ENCODE measurements at places on chromosomes 7 and 10.

DNA sequence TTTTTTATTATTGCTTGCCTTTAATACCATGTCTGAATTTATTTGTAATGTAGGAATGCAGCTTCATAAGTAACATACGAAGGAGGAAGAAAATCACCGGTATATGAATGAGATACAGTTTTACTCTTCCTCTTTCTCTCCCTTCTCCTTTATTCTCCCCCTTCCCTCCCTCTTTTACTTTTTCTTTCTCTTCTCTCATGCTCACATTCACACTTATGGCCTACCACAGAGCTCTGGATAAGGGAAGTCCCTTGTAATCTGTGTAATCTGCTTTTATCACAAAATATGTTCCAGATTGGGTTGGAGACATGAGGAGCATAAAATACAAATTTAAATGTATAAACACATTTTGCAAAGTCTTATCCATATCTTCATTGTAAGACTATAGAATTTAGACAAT, 59.4 kb downstream of the MDFIC start:
- DNase-seq, result no peak

DNA sequence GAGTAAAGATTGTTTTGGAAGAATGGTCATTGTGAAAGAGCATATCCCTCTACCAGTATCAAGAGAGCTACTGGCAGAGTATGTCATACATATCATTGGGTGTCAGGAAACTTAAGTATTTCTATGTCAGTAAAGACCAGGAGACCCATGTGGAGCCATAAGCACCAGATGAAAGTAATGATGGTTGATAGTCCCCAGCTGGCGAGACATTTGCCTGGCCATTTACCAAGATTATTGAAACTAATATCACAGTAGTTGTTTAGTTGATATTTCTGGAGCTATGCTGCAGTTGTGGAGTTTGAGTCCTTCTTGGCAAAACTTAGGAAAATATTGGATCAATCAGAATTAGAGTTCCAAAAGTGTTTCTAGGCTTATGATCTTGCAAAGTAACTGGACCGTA, 114.8 kb downstream of the SNX10 start:
- no peak for DNase-seq

DNA sequence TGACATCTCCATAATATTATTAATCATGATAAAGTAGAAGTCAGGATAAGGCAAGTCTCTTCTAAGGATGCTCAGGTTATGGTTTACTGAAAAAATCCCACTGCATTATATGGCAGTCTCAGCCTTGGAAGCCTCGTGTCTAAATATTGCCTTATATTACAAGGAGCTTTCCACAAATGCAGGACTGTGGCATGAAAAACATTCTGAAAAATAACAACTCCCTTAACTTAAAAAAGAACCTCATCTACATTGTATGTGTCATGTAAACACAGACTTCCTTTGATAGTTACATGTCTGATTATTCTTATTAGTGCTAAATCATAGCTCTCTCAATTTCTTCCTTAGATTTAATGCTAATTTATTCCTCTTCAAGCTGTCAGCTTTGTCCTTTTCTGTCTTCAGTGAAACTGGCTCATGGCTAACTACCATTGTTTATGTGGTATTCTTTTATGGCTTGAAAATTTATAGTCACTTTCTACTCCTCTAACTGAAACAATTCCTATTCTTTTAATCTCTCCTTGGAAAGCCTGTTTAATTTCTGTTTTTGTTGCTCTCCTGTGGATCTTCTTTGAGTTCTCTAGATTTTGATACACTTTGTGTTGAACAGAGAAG, 156.1 kb downstream of the KIF20B start:
- DNase-seq, result no peak

DNA sequence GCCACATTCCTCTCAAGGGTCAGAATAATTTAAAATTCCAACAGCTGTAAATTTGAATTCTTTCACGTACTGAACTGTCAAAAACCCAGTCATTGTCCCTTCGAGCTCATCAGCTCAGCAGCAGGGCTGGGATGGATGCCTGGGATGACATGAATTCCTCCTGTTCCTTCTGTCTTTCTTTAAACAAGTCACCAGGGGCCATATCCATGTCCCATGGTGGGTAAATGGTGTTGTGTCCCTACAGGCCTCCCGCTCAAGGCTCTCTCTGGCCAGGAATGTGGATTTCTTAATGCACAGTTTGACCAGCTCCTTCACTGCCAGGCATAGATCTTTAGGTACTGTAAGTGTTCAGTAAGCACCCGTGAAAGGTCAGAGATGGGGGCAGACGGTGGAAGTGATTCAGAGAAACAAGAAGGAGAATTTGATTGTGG, 13.8 kb upstream of the TECPR1 start:
- DNase-seq, result no peak

DNA sequence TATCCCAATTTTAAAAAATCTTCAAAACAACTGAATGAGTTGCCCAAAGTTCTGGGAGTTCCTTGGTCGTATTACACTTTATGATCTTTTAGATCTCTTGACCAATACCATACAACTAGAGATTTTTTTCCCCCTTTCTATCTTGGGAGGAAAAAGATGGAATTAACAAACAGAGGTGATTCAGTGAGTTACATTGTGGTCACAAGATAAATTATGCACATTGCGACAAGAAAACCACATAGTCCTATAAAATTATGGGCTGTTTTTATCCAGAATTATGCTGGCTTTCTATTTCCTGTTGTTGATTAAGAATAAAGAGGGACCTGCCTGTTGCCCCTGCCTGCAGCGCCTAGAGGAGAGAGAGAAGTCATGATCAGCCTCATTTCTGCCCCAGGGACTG, 8.2 kb upstream of the SGPL1 start:
- no peak for DNase-seq

- no peak for DNase-seq
Observed at GRCh38 chr7:96009148-96009547, 236.8 kb downstream of the DYNC1I1 start.

DNA sequence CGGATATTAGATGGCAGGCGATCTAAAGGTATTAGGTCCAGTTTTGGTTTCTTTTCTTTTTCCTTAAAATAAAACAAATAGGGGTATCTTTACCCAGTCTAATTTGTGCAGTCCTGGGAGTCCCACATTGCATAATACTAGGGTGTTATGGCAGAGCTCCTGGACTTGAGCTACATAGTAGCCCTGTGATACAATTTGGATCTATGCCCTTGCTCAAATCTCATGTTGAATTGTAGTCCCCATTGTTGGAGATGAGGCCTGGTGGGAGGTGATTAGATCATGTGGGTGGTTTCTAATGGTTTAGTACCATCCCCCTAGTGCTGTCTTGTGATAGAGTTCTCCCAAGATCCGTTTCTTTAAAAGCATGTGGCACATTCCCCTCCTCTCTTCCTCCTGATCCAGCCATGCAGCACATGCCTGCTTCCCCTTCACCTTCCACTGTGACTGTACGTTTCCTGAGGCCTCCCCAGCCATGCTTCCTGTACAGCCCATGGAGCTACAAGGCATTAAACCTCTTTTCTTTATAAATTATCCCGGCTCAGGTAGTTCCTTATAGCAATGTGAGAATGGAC, 141.9 kb downstream of the RPS24 start:
- no peak for DNase-seq

GRCh38 chr7:94578614-94579013, 69.0 kb downstream of the CASD1 start:
- no peak for DNase-seq

GRCh38 chr10:778626-779330, 89.3 kb upstream of the DIP2C start:
- DNase-seq, result no peak

DNA sequence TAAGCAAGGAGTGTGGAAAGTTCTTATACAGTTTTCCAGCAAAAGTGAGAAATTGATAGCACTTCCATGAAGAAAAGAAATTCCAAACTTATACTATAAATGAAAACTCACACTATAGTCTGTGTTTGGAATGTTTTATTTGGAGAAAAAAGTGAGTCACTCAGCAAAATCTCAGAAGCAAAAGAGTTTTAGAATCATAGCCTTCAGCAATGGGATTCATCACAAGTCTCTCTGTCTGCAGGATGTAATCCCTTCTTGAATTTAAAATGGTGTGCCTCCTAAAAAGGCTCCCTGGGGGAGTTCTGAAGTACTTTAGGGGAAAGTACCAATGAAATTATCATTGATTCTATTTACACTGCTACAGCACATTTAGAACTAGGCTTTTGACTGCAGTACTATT, 756.4 kb downstream of the XPNPEP1 start:
- DNase-seq, result no peak

- no peak for DNase-seq
Observed at GRCh38 chr7:44390701-44391100, 65.3 kb upstream of the CAMK2B start.

- no peak for DNase-seq
Observed at GRCh38 chr7:69104023-69104422, 494.3 kb upstream of the AUTS2 start.

DNA sequence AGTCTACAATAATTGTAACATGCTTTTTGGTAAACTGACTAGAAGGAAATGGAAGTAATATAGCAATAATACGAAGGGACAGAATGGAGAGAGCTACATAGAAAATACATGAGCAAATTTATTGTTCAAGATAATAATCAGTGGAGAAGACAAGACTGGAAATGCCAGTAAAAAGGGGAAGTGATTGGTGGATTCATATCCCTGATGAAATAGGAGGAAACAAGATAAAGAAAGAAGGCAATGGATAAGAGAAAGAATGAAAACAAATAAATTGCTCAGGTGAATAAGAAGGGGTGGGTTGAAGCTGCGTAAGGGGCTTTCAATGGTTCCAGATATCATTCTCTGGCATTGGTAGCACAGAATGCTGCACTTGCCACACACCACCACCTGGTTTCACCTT, 135.9 kb downstream of the LRRN3 start:
- no peak for DNase-seq

- DNase-seq, result no peak
Observed at GRCh38 chr10:11573497-11573896, 38.0 kb downstream of the USP6NL start.

GRCh38 chr10:79161557-79161956, 92.8 kb downstream of the ZMIZ1 start:
- no peak for DNase-seq

DNA sequence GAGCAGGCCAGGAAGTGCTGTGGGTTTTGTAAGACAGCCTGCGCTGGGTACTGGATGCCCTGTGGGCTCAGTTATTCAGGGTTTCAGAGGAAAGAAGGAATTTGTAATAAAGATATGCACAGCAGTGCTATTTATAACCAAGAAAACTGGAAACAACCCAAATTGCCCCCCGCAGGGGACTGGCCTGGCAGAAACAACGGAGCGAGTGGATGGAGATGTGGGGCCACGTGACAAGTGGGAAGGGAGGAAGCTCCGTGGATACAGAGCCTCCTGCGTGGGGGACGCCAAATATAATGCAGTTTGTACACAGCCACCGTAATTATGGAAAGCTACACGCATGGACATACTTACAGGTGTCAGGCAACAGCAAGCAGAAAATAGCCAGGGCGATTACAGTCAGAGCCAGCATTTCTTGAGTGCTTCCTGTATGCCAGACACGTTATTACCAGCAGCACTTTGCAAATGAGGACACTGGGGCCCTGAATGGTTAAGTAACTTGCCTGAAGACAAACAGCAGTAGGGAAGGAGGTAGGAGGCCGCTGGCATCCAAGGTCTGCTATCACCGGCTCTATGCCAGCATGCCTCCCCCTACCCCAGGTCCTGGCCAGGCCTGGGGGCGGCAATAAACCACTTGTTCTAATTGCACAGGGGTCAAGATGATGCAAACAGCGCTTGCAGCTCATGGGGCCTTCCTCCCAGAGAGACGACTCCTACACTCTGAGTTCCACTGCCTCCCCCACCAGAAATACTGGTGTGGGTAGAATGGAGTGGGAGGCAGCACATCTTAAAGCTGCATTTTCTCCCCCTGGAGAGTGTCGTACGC, 8.7 kb upstream of the CAMK2B start:
- no peak for DNase-seq

DNA sequence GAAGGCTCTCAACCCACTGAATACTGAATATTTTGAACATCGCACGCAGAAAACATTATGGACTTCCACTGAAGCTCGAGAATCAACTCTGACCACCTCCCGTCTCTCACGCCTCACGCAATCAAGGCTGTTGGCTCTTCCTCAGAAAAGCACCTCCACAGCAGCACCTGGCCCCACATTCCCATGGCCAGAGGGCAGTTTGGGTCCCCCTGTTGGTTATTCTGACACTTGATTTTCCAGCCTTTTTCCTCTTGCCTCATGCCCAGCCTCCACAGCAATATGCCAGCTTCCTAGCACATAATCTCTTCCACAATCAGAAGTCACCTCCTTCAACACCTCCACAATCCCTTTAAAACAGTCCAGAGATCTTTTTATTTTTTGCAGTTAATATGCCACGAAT, 55.9 kb downstream of the SVOPL start:
- no peak for DNase-seq

GRCh38 chr10:29210266-29210868, 78.5 kb upstream of the LYZL1 start:
- no peak for DNase-seq

- DNase-seq, result no peak
Observed at GRCh38 chr7:158273138-158273651, 314.4 kb downstream of the PTPRN2 start.

DNA sequence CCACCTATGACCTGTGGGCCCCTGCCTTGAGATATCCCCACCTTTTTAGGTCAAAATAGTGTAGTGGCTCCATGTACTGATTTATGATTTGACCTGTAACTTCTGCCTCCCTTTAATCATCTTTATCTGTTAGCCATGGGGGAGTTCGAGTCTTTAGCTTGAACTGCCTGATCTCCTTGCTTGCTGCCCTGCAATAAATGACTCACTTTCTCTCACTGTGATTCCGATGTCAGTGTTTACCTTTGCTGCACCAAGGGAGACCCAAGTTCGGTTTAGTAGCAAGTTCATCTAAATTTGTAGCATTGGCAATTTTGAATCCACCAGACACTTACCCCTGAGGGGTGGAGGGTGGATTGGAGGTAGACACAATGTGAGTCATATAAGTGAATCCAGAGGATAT, 814.6 kb upstream of the AUTS2 start:
- DNase-seq, result no peak

DNA sequence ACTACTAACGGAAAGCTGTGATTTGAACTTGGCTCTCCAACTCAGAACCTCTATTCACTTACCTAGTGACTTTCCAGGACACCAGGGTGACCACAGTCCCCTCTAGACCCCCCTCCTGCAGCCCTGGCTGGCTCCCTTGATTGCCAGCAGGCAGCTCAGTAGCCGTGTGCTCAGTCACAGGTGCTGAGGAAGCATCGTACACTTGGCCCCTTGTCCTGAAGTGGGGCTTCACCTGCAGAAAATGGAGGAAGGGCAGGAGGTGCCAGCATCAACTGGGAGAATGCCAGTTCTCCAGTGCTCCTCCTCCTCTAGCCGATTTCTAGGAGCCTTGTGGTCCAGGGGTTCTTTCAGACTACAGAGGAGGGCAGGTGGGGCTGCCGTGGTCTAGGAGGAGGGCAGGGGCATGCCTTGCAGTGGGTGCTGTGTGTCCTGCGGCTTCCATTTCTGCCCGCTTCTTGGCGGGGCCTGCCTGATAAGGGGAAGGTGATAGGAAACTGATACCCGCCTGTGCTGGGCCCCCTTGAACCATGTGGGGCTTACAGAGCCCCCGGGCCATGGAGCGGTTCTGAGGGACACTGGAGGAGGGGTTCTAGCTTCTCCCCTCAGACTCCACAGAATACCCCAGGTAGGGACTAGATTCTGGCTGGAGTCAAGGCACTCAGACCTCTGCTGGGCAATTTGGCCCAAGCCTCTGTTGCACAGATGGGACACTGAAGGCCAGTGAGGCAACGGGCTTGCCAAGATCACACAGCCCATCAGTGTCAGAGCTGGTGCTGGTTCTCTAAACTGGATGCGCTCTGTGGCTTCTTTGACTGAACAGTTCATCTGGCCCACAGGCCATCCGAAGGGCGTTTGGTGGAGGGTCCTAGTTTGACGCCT, 14.0 kb downstream of the FAM241B start:
- no peak for DNase-seq
